ENCODE measurements at places on chromosomes 7 and 10.

DNA sequence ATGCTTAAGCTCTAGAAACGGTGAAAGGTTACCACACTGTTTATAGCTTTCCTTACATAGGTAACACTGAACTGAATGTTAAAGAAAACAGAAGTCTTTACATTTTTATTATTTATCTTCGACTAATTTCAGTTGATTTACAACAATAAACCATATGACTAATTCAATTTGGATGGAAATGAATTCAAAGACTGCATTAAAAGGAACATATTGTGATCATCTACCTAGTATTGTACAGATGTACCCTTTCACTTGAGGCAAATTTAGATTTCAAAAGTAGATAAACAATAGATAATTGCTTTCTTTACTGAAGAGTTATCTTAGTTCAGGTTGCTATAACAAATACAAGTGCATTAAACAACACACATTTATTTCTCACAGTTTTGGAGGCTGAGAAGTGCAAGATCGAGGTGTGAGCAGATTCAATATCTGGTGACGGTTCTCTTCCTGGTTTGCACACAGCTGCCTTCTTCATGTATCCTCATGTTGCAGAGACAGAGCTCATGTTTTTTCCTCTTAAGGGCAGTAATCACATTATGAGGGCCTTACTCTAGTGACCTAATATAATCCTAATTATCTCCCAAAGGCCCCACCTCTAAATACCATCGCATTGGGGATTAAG, 15.0 kb upstream of the ARMC3 start:
- no peak for DNase-seq

- no peak for DNase-seq
Observed at GRCh38 chr10:132878730-132879407, 63.5 kb downstream of the CFAP46 start.

DNA sequence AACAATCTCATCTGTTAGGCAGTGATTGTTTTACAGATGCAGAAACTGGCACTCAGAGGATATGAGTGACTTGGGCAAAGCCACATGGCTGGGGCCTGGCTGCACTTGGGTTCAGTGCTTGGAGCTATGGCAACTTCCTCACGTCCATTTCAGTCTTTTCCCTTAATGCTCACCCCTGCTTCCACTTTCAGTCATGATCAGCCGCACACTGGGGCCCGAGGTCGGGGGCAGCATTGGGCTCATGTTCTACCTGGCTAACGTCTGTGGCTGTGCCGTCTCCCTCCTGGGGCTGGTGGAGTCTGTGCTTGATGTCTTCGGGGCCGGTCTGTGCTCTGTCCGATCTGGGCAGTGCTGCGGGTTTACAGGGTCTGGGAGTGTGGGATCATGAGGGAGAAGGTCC, 3.0 kb downstream of the SLC12A9 start:
- DNase-seq: no peak

GRCh38 chr10:13853854-13854253, 267.1 kb downstream of the PRPF18 start:
- DNase-seq: no peak

DNA sequence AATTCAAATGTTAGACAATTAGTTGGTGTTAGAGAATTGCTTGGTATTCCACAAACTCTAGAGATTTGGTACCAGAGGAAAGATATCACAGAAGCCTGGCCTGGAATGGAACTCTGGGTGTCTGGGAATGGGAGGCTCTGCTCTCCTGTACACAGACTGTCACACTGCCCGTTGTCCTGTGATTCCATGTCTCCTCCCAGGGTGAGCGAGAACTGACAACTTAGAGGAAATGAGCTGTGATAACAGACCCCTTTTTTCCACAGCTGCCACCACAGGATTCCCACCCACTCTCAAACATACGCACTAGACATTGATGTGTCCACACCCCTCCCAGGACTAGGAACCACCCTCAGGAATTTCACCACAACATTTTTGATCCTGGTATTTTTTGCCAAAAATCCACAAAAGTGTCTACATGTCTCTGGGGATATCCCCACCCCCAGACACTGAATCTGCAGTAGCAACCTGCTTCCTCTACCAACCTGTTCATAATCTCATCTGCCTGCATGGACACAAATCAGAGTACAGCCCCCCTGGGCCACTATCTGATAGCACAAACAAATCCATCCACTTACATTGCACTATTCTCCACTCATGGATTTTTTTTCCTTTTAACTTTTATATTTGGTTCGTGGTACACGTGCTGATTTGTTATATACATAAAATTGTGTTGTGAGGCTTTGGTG, 4.7 kb downstream of the ZNF273 start:
- DNase-seq: no peak

DNA sequence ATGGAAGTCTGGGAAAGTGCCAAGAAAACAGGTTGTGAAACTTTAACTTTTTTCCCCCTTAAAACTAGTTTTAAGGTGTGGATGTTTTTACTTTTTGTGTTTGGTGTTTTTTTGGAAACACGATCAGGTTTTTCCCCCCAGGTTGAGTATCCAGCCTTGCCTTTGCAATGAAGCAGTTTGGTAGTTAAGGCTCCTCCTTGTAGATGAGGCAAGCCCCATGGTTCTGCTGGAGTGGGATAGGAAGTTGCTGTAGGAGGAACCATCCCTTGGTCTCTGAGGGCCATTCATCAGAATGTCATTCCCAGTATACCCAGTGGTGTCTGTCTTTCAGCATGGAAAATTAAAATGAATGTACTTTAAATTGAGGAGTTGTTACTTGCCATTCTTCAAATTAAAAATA, 2.7 kb downstream of the CUL1 start:
- DNase-seq: no peak

- no peak for DNase-seq
Observed at GRCh38 chr10:104099941-104100340, 14.3 kb upstream of the COL17A1 start.

DNA sequence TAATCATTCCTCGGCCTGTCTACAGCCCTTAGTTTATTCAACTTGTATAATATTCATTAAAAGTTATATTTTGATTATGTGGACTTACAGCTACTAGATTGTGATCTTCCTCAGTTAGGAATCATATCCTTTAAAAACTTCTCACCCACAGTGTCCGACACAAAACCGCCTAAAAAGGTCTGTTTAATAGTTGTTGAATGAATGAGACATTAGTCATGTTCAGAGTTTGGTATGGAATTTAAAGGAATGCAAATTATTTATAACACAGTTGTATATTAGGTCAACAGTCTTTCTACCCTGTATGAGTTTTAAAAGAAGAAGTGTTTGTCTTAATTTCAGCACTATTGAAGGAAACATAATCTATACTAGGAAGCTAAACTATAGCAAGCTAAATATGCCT, 390.0 kb downstream of the ARL4A start:
- no peak for DNase-seq
